ENCODE measurements at places on chromosomes 4 and X. TPM values are rescaled to one million over a fixed set of nuclear protein-coding genes. Genes with fewer than 3 reads are reported as not detected.

DNA sequence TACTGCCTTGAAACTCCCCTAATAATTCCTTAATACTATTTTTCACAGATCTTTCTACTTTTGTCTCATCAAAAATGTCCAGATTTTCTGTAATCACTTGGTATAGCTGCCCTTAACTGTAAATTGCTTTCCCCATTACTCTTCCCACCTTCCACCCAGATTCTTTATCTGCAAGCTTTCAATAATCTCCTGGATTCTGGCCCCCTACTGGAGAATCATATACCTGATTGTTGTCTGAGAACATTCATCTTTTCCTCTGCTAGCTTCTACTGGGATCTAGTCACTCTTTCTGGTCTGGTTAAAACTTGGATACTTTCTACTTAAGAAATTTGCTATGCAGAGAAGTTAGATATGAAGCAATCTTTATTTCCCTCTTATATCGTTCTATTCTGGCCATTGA, 552.6 kb downstream of the PCDH19 start:
- DNase-seq = no peak
- no peaks in the 10 kb centered on the region for H3K4me1 ChIP-seq
- H3K27ac ChIP-seq = no peak overlapping the region
- H3K27me3 ChIP-seq = no peaks in the 10 kb centered on the region

GRCh38 chr4:142567199-142567598, 278.9 kb downstream of the INPP4B start:
- H3K4me3 ChIP-seq = no peak overlapping the region
- no peak for DNase-seq
- H3K36me3 ChIP-seq = no peaks in the 10 kb centered on the region
- H3K4me1 ChIP-seq = no peaks in the 10 kb centered on the region

DNA sequence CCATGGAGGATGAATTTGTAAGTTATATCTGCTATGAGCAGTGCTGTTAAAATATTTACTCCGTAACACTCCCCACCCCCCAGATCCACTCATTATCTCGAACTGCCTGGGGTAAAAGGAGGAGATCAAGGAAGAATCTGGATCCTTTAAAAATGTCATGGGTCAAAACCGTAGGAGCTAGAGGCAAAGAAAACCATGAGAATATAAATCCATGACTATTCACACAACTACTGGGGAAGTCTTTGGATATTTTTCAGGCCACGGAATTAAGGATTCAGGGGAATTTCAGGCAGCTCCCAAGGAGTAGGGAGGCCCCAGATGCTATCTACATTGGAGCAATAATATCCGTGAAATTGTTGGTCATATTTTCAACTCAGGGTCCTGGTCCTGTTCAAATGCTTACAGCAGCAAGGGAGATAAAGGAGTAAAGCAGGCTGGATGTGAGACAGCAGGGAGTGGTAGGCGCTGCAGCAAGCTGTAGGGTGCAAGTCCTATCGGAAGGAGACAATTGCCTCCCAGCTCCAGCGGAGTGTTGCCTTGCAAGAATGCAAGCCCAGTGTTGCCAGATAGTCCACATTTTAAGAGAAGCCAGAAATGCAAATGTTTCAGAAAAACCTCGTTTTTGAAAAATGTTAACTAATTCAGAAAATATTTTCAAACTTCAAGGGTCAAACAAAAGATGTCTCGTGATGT, 116.2 kb upstream of the KIT start:
- H3K27me3 ChIP-seq = no peaks in the 10 kb centered on the region
- no peak overlapping the region for H3K27ac ChIP-seq
- no peak for DNase-seq
- H3K4me3 ChIP-seq = no peak overlapping the region

DNA sequence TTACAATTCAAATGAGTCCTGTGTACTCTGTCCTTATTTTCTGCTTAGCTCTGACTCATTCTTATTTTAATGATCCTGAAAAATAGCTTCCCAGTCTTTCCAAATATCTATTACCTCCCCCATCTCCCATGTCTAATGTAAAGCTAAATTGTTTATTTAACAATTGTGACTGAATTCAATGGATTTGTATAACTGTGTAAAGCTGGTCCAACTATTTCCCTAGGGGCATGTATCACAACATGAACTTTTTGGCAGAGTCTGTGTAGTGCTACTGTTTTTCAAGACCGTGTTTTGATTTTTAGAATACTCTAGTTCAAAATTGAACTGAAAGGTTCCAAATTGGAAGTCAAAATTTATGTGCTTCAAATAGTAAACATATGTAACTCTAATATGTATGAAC, 67.8 kb downstream of the SPCS3 start:
- no peaks in the 10 kb centered on the region for H3K27me3 ChIP-seq
- no peaks in the 10 kb centered on the region for H3K4me1 ChIP-seq
- no peaks in the 10 kb centered on the region for H3K36me3 ChIP-seq
- no peak overlapping the region for H3K27ac ChIP-seq

- H3K4me3 ChIP-seq = no peak overlapping the region
- H3K27me3 ChIP-seq = no peaks in the 10 kb centered on the region
- no peaks in the 10 kb centered on the region for H3K36me3 ChIP-seq
- DNase-seq = no peak
Measured at GRCh38 chr4:133270021-133270570, 121.0 kb downstream of the PCDH10 start.

DNA sequence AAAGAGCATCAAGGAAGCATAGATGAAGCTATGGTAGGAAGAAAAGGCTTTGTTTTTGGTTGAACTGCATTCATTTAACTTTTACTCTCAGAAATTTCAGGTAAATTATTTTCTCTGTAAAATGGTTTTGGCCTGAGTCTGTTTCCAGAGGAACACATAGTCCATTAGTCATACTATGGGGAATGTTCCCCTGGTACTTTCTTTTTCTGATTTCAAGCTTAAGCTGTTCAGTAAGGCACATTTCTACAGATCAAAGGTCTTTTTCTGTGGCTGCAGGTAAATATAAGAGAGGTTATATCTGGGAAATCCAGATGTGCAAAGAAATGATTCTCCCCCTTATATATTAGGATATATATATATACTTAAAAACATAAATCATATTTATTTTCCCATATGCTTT, 1744.4 kb upstream of the ADGRL3 start:
- DNase-seq = no peak
- no peak overlapping the region for H3K27ac ChIP-seq

- H3K36me3 ChIP-seq = no peaks in the 10 kb centered on the region
- no peak for DNase-seq
- H3K4me1 ChIP-seq = no peaks in the 10 kb centered on the region
Measured at GRCh38 chr4:167290678-167291077, 56.4 kb upstream of the SPOCK3 start.

DNA sequence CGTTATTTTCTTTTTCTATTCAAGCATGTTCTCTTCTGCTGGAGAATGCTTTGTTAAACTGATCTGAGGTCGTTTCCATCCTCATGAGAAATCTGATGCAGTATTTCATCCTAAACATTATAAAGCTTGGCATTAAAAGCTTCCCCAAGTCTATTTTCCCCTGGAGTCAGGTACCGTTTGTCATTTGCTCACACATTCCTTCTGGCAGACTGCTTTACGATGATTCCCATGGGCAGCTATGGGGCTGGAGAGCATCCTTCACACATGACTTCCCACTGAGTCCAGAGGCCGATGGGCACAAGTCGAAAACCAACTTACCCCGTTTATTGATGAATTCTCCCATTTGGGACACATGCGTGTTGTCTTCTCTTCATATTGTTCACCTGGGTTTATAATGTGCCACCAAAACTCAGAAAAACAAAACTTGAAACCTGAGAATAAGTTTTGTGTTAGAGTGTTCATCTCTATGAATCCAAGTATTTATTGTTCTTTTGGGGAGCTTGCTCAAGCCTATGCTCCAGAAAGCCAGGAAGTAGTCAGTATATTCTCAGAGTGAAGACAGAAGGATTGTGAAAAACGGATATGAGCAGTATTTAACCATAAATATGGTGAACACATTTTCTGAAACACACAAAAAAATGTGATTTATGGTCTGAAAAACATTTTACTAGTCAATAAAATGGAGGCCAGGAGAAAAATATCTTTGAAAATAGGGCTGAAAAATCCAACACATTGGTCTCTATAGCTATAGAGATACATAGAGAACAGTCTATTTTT, 298.8 kb upstream of the NOCT start:
- no peak overlapping the region for H3K27ac ChIP-seq
- no peak for DNase-seq
- H3K4me1 ChIP-seq = no peaks in the 10 kb centered on the region
- no peak overlapping the region for H3K4me3 ChIP-seq
- H3K36me3 ChIP-seq = no peaks in the 10 kb centered on the region
- H3K27me3 ChIP-seq = no peaks in the 10 kb centered on the region

GRCh38 chr4:99165978-99166377, 21.9 kb upstream of the ADH4 start:
- DNase-seq = no peak
- H3K27me3 ChIP-seq = no peaks in the 10 kb centered on the region

DNA sequence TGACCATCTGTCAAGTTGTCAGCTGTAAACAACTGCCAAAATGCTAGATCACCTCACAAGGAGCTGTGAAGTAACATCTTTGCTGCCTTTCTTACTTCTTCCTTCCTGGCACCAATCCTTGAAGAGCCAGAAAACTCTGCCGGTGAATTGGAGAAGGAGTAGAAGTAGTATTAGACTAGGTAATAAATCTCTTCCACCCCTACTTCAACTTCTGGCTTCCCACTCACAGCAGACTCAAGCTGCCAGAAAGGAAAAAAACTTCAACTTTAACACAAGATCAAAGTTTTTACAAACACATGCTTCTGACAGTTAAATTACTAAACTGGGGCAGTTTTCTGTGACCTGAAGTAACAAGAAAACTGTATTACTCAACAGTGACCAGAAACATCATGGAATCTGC, 164.7 kb upstream of the SLC7A11 start:
- peak overlapping the region; percentile 4 for H3K27ac ChIP-seq
- H3K36me3 ChIP-seq = no peaks in the 10 kb centered on the region
- DNase-seq = no peak
- H3K4me3 ChIP-seq = no peak overlapping the region

DNA sequence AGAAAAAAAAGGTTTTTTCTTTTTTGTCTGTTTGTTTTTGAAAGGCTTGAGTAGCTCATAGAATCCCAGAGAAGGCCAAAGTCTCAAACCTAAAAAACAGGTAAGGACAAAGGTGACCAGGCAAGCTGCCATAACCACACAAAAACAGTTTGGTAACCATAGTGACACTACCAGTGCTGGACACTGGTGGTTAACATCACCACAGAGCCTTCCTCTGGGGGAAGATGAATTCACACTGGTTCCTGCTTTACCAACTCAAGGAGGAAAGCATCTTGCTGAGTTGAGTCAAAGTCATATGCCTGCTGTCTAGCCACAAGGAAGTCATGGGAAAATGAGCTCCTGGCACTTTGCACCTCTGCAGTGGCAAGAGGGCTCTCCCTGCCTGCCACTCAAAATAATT, 32.5 kb downstream of the IDS start:
- H3K36me3 ChIP-seq = no peaks in the 10 kb centered on the region
- H3K27ac ChIP-seq = no peak overlapping the region
- H3K4me3 ChIP-seq = no peak overlapping the region
- H3K27me3 ChIP-seq = no peaks in the 10 kb centered on the region
- DNase-seq = no peak

DNA sequence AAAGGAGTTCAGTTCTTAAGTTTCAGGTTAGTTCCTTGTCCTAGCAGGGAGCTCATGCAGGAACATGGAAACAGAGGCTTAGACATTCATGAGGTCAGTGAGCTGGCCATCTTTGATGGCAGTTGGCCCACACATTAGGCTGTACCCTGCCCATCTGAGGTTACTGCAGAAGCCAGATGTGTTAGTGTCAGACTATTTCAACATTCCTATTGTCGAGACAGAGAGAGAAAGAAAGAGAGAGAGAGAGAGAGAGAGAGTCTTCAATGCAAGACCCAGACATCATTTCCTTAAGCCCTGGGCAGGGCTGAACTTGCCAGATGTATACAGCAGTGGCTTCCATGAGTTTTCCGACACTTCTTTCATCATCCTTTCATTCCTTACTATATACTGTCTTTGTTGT, 91.3 kb downstream of the PPP1R2C start:
- H3K27ac ChIP-seq = no peak overlapping the region
- no peaks in the 10 kb centered on the region for H3K4me1 ChIP-seq
- H3K27me3 ChIP-seq = no peaks in the 10 kb centered on the region
- H3K36me3 ChIP-seq = no peaks in the 10 kb centered on the region
- no peak for DNase-seq

DNA sequence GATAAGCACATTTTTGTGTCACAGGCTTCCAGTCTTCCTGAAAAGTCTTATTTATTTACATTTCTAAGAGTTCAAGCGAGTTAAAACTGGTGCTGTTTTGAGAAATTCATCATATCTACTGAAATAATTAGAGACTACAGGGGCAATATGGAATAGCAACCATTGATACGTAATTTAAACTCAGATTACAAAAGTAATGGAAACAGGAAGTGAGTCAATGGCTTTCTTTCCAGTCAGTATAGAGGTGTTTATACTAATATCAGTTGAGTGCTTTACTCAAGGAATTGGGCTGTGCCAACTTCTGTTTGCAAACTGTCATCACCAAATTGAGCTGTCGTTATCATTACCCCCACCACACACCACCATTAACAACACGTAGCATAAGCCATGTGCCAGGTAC, 222.7 kb downstream of the COL25A1 start:
- no peaks in the 10 kb centered on the region for H3K4me1 ChIP-seq
- no peak overlapping the region for H3K27ac ChIP-seq
- H3K36me3 ChIP-seq = no peaks in the 10 kb centered on the region
- DNase-seq = no peak
- no peaks in the 10 kb centered on the region for H3K27me3 ChIP-seq

DNA sequence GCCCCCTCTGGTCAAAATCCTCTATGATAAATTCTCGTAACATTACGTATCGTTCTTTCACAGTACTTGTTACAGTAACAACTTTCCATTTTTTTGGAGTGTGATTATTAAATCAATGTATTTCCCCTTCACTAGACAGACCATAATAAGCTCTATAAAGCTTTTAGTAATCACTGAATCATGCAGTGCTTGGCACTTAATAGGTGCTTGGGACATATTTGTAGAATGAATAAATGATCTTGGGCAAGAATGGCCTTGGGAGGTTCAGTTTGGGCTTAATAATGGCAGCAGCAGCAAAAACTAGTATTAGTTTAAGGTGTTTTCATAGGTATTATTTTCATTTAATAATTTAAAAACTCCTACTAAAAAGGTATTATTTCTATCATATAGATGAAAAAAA, 33.4 kb upstream of the SFRP2 start:
- H3K27ac ChIP-seq = no peak overlapping the region
- no peaks in the 10 kb centered on the region for H3K36me3 ChIP-seq
- H3K4me1 ChIP-seq = no peaks in the 10 kb centered on the region

- no peaks in the 10 kb centered on the region for H3K27me3 ChIP-seq
- H3K36me3 ChIP-seq = no peaks in the 10 kb centered on the region
- no peaks in the 10 kb centered on the region for H3K4me1 ChIP-seq
- no peak overlapping the region for H3K27ac ChIP-seq
- DNase-seq = no peak
Measured at GRCh38 chr4:113071805-113072204, 22.4 kb downstream of the ANK2 start.

GRCh38 chrX:106783716-106784115, 18.8 kb upstream of the TBC1D8B start:
- no peaks in the 10 kb centered on the region for H3K27me3 ChIP-seq
- DNase-seq = no peak
- no peak overlapping the region for H3K4me3 ChIP-seq
- H3K36me3 ChIP-seq = no peaks in the 10 kb centered on the region
- no peaks in the 10 kb centered on the region for H3K4me1 ChIP-seq

- no peaks in the 10 kb centered on the region for H3K27me3 ChIP-seq
- H3K4me3 ChIP-seq = no peak overlapping the region
- no peaks in the 10 kb centered on the region for H3K4me1 ChIP-seq
Measured at GRCh38 chr4:23762551-23762950, 127.3 kb downstream of the PPARGC1A start.

The PLP2 gene
- total RNA-seq = 45.2 TPM

The MAOA gene
- 132 TPM for total RNA-seq

The VCX3B gene
- 1.3 TPM for total RNA-seq

The VCX gene
- total RNA-seq = not detected
